CD4-positive, alpha-beta T cell treated with Interferon gamma for 1 hour (primary cell): ENCODE measurements at places on chromosomes 1 and 21.
A peak's percentile ranks its signal among the peaks of the same experiment; 100 is the strongest.

DNA sequence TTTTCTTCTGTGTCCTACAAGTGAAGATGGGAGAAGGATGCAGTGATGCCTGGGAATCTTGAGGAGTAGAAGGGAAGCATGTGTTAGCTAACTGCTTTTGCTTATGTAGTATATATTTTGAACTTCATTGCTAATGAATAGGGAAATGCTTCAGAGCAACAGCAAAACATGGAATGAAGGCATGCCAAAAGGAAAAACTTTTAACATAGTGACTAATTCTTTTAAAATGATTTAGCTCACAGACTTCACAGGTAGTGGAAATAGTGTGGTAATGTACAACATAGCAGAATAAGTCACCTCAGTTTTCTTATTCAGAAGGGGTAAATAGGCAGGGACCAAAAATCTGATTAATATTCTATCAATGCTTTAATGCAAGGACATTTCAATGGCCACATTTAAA, 95.5 kb downstream of the LYPLAL1 start:
- no peak for DNase-seq

DNA sequence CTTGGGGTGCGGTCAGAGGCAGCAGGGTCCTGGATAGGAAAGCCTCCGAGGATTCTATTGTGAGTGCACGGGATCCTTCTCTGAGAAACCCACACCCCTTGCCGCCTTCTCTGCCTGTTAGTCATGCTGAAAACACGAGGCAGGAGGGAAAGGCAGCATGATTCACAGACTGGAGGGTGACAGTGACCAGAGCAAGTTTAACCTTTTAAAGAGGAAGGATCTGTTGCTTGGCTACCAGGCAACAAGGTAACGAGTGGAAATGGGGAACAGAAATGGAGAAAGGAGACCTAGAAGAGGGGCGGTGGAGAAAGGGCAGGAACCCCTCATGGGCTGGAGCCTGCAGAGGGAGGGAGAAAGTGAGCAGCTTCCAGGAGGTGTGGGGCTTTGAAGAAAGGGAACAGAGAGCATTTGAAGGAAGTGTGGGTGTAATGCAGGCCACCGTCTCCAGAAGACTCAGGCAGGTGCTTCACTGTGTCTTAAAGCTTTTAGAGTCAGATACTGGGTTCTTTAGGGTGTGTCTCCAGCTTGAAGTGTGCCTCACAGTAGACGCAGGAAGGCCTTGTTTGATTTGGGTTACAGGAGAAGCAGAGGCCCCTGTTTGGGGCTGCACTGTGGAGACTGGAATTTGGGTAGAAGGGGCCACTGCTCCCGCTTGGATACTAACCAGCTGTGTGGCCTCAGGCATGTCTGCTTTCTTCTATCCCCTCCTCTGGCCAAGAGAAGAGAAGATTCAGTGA, 19.1 kb downstream of the OPTC start:
- peak; percentile 68 for DNase-seq

DNA sequence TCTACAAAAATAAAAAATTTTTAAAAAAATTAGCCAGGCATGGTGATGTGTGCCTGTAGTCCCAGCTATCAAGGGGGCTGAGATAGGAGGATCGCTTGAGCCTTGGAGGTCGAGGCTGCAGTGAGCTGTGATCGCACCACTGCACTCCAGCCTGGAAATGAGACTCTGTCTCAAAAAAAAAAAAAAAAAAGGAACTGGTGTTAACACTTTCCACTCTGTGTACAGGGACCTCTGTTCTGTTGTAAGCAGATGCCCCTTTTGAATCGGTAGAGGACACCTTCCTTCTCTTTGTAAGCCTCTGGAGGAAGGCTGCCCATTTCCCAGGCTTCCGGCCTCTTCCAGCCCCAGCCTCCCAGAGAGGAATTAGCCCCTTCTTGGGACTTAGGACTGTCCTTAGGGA, 7.3 kb upstream of the C1orf210 start:
- no peak for DNase-seq

DNA sequence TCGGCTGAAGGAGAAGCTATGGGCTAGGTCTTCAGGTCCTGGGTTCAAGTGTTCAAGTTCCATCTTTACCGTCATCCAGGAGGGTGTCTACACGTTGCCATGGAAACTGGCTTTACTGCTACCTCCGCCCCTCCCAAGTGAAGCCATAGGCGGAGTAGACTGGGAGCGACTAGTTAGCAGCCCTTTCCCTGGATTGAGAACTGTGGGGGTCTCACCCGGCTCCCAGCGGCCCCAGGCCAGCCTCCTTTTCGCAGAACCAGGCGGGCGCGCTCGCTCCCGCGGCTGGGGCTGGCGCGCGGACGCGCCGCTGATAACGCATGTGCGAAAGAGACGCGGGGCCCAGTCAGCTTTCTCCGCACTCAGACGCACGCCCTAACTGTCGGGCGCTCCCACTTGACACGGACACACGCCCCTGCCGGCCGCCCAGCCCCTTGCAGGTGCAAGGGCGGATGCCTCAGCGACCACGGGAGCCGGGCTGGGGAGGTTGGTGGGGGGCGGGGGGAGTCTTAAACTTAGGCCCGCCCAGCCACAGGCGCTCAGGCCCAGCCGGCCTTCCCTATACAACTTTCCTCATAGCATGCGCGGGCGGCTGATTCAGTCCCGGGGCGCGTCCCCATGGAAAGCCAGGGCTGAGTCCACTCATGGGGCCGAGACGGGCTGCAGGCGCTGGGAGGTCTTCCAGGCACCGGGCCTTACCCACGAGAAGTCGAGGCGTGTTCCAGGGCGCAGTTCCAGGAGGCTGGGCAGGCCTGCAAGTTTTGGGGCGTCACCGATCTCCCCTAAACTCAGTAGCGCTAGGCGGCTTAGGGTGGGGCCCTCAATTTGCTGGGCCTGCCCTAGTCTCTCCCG, 7.4 kb downstream of the EFNA4 start:
- DNase-seq, result peak; percentile 85

- DNase-seq, result no peak
Measured at GRCh38 chr1:77632216-77632615, 50.2 kb downstream of the ZZZ3 start.

- DNase-seq, result no peak
Measured at GRCh38 chr1:110556471-110556807, 37.5 kb upstream of the KCNA10 start.

DNA sequence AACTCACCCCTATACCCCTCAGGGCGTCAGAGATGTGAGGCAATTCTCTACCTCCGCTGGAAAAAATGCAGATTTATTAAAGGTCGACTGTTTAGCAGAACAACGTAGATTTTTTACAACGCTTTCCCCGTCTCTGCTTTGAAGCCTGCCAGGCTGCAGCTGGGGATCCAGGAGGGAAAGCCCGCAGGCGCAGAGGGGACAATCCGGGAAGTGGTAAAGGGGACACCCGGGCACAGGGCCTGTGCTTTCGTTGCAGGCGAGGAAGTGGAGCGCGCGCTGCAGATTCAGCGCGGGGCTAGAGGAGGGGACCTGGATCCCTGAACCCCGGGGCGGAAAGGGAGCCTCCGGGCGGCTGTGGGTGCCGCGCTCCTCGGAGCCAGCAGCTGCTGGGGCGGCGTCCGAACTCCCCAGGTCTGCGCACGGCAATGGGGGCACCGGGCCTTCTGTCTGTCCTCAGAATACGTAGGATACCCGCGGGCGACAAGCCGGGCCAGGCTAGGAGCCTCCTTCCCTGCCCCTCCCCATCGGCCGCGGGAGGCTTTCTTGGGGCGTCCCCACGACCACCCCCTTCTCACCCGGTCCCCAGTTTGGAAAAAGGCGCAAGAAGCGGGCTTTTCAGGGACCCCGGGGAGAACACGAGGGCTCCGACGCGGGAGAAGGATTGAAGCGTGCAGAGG, 5.5 kb downstream of the SIM2 start:
- DNase-seq, result no peak

- no peak for DNase-seq
Measured at GRCh38 chr21:31216206-31216605, 127.9 kb downstream of the TIAM1 start.

DNA sequence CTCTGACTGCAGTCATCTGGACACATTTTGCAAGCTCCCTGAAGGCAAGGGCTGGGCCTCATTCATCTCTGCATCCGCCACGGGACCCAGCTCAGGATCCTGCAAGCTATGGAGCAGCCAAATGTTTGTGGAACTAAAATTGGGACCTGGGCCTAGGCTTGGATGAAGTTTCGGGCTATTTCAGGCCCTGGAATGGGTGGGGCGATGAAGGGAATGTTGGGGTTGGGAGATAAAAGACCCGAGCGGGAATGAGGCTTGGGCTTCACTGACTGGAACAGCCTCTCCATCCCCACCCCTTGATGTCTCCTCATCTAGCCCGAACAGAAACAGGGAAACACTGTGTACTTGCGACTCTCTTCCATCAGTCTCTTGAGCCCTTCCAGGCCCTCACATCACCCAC, 7.3 kb upstream of the AHCYL1 start:
- no peak for DNase-seq

GRCh38 chr1:41813226-41813625, 105.5 kb downstream of the HIVEP3 start:
- no peak for DNase-seq

DNA sequence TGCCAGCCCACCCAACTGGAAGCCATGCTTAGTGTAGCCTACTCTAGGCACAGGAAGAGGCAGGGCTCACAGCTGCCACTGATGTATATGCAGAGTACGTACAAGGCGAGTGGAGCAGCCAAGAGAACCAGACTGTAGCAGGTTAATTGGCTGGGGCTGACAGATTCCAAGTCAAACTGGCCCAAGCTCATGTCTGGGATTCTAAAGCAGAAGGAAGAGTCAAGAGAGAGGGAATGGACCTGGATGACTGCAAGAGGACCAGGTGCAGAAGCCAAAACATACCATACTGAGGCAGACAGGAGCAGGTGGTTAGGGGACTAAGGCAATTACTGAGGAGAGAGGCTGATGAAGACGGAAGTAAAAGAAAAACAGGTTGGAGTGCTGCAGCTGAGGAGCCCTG, 51.3 kb upstream of the LRRN2 start:
- no peak for DNase-seq

GRCh38 chr21:39675590-39675989, 62.9 kb downstream of the B3GALT5 start:
- DNase-seq, result no peak

DNA sequence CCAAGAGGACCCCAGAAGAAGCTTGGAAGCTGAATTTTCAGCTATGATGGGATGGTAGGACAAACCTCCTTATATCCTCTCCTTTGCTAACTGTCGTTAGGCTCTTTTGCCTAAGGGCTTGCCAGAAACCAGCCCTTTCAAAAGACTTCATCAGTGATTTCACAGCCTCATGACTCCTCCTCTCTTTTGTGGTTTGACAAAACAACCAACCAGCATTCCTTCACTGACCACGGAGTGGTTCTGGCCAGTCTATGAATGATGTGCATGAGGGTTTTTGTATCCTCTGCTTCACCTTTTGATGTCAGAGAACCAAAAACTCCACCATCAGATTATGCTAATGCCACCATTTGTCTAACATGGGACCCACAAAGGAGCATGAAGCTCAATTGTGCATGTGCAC, 116.9 kb upstream of the COA6 start:
- no peak for DNase-seq

DNA sequence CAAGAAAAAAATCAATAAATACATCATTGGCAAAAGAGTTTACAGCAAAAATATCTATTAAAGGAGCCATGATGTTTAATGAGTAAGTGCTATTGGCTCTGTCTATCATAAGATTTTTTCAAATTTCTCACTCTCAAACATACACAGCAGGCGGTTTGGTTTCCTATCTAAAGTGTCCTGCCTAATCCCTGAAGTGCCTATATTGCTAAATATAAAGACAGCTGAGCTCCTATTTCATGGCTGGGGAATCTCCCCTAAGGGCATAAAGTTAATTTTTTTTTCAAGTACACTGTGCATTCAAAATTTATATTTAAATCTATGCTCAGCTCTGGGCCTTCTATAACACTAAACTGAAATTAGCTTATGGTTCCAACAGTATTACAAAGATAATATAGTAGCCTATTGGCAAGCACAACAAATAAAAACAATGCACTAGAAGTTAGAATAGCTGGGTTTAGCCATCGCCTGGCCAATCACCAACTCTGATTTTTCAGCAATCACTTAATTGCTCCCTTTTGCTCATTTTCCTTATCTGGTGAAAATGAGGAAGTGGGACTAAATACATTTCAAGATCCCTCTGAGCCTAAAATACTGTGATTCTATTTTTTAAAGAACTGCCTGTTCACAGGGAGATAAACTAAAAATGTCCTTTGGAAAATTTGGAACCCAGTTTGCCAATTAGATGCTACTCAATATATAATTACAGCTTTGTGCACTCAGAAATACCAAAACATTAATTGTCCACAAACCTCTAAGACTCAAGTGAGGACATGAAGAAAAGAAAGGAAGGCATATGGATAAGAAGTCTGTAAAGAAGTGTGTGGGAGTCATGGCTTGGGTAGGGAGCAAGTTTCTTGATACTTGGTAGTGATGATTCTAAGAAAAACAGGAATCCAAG, 62.5 kb downstream of the WDR64 start:
- no peak for DNase-seq

DNA sequence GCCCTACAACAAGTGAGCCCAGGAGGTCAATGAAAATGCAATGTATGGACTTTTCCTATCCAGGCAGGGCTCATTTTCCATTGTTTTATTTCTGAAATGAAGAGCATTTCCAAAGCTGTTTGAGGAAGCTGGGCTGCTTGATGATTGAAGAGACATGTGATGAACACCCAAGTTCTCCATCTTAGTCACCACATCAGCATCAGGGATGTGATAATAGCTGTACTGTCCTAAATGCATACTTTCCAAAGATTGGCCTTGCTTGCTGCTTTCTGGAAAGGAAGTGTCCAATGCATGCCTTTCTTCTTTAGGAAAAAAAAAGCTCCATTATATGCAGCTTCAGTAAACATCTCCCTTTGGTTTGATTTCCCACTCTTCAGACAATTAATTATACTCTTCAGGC, 425.9 kb upstream of the RUNX1 start:
- no peak for DNase-seq

DNA sequence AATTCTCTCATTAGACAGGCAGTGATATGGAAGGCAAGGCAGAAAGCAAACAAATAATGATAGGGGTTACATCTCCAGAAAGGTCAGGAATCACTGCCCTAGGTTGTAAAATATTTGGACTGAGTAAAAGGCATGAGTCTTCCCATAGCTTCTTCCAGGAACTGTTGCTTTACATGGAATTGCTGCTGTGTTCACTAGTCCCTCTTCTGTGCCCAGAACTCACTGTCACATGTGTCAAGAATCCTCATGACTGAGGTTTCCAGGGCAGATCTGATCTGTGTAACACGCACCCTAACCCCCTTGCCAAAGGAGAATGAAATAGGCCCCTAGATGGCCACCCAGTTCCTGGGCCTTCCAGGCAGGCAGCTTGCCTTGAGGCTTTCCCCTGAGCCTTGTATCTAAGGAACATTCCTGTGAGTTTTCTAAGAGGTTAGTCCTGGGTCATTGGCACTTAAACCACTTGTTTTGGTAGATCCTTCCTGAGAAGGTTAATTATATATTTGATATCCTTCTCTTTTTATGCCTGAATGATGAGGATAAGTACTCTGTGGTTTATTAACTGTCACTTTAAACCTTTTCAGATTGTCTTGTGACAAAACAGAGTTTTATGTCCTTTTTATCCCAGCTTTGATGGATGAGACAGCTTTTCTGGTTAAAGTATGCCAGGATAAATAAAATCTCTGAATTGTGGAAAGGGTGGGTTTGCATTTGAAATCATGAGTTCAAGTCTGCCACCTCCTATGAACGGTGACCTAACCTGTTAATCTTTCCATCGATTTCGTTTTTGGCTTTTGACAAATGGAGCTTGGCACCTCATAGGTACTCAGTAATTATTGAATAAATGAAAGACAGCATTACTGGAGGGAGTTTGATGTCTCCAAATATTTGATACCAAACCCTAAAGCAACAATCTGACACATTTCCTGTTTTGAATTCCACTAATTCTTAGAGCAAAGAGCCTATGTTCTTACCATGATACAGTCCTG, 163.3 kb downstream of the DHRS3 start:
- no peak for DNase-seq

- DNase-seq, result no peak
Measured at GRCh38 chr21:29730281-29730680, 209.5 kb downstream of the GRIK1 start.
